GM12892 (cell line): ENCODE measurements at places on chromosomes 4 and X.
A peak's percentile ranks its signal among the peaks of the same experiment; 100 is the strongest.

GRCh38 chr4:56531149-56531770, 25.7 kb downstream of the ARL9 start:
- DNase-seq, result no peak

- no peak for DNase-seq
Observed at GRCh38 chr4:16043642-16044498, 40.0 kb downstream of the PROM1 start.

- DNase-seq, result no peak
Observed at GRCh38 chr4:6890358-6890757, 19.3 kb upstream of the TBC1D14 start.

DNA sequence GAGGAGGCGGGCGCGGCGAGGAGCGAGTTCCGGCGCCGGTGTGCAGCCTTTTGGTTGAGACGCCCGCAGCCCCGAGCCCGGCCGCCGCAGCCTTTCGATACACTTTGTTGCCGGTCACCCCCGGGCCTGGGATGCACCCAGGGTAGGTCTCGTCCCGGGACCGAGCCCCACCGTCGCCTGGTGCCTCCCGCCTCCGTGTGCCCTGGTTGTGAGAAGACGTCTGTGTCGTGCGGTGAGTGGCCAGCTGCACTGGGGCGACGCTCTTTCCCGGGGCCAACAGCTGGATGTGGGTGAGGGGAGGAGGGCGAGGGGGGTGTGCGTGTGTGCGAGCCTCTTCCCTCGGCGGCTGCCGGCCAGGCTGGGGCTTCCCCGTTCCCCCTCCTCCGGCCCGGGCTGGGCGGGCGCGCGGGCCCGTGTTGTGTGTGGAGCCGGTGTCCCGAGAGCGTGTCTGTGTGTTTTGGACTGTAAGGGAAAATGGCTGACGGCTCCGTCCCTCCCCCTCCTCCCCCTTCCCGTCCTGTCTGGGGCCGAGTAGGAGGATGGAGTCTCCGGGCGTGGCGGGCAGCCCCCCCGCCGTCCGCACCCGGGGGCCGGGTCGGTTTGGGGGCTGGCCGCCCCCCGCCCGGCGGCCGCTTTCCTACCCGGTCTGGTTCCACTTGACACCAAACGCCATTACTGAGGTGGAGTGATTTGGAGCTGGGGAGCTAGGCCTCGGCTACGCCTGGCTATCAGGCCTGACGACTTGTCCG, 807 bp downstream of the USP9X start:
- DNase-seq, result peak; percentile 27

- DNase-seq, result no peak
Observed at GRCh38 chr4:38870098-38870808, 2.6 kb downstream of the FAM114A1 start.

- no peak for DNase-seq
Observed at GRCh38 chr4:47485768-47486167, 693 bp downstream of the ATP10D start.

- no peak for DNase-seq
Observed at GRCh38 chr4:78214078-78214477, 157.0 kb downstream of the FRAS1 start.

DNA sequence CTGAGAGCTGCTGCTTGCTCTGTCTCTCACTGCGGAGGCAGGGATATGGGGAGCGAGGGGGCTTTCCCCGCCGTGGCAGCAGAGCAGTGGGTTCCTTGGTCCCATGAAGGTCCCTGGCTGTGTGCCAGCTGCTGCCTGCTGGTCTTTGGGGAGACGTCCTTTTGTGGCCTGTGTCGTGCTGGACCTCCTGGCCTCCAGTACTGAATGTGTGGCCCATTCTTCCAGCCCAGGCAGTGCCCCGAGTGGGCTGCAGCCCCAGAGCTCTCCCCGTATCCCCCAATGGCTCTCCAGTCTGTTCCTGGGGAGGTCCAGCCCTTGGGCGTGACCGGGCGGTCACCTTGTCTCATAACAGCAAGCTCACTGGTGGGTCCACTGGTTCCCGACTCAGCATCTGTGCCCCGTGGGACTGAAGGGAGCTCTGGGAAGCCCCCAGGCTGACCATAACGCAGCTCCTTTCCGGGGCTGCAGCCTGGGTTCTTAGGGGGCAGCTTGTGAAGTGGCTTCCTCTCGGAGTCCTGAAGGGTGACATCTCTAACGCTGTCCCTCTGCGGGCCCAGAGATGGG, 115.6 kb downstream of the SMIM20 start:
- DNase-seq, result no peak

DNA sequence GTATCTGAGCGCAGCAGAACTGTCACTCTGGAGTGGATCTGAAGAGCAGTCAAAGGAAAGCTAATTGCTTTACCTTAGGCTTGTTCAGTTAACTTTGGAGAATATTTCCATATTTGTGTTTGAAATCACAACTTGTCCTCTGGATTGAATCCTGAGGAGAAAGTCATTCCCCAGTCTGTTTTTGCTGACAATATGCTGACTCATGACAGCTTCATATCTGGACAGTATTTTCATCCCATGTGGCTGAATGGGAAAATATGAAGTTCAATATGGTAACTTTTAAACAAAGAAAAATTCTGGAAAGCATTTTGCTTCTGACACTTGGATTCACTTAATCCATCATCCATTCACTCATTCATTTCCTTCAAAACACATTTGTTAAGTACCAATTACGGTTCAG, 46.3 kb upstream of the MAGEC3 start:
- DNase-seq, result no peak

GRCh38 chrX:148611993-148612392, 111.6 kb downstream of the AFF2 start:
- DNase-seq, result no peak

DNA sequence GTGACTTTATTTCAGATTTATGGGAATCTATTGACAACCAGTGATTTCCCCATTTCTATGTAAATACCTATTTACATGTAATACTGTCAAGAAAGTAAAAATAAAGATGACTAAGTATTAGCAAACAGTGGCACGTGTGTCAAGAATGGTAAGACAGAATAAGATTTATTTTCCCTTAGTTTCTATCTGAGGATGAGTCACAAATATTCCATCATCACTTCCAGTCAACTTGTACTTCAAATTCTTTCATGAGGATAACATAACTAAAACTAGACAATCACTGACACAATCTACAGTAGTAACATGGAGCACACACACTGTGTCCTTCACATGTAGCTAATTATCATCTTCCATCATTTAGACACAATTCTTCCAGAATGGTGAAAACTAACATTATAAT, 625.3 kb upstream of the PCDH7 start:
- no peak for DNase-seq

GRCh38 chrX:75603833-75604232, 81.0 kb upstream of the ZDHHC15 start:
- DNase-seq, result peak; percentile 8

DNA sequence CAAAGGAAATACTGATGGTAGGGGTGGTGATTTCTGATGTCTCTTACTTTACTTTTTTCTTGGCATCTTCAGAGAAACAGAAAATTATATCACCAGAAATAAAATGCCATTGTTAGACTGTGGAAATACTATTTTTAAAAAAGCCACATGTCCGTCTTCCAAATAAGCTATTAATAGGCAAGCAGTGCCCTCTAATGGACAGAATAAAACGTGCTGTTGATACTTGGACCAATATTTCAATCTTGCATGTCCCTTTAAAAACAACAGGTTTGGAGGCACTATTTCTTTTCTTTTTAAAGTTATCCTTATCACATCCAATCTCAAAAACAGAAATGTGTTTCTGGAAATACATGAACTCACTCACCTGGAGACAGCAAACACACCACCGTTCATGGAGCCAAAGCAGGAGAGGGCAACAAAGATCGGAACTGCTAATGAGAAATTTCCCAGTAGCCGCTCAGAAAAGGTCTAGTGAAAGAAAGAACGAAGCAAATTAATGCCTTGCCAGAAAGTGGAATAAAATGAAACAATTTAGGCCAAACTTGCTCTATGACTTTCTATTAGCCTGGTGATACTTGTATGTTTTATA, 59.2 kb downstream of the SLC7A11 start:
- no peak for DNase-seq

GRCh38 chrX:20101934-20102581, 14.6 kb downstream of the MAP7D2 start:
- no peak for DNase-seq

DNA sequence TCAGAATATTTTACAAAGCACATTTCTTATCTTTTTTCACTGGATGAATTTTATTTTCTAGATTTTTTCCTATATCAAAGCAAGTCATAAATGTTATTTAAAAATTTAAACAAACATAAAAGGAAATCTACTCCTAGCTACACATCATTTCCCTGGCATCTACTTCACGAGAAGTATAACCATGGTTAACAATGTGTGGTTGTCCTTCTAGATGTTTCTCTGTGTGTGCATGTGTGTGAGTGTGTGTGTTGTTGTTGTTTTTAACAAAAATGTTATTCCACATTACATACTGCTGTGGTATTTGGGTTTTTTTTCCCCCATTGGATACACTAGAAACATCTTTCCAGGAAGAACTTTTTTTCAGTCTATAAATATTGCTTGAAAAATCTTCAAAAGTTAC, 103.1 kb downstream of the CHIC2 start:
- no peak for DNase-seq

- DNase-seq, result no peak
Observed at GRCh38 chr4:5041699-5042098, 9.6 kb upstream of the STK32B start.

GRCh38 chr4:36386691-36387090, 105.3 kb downstream of the DTHD1 start:
- no peak for DNase-seq

DNA sequence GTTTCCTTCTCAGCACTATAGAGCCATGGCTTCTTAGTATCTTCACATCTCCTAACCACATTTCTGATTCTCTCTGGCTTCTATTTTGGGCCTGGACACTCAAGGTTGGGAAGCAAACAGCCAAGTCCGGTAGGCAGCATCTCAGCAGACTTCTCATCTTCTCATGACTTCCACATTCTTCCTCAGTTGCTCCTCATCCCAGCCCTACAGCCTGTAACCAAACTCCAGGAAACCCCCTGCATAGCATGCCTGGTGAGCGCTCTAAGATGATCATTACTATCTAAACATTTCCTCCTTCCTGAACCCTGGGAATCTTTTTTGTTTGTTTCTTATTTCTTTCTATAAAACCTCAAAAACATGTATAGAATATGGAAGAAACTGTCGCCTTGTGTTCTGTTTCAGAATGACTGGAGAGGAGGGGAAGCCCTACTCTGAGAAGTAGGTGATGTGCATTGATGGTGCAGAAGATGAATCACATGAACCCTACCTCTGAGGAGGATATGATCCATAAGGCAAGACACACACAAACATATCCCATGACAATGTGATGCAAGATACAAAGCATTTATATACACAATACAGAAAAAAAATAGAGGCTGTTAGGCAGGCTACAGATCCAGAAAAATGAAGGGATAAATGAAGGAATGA, 219.8 kb upstream of the GYPA start:
- no peak for DNase-seq

DNA sequence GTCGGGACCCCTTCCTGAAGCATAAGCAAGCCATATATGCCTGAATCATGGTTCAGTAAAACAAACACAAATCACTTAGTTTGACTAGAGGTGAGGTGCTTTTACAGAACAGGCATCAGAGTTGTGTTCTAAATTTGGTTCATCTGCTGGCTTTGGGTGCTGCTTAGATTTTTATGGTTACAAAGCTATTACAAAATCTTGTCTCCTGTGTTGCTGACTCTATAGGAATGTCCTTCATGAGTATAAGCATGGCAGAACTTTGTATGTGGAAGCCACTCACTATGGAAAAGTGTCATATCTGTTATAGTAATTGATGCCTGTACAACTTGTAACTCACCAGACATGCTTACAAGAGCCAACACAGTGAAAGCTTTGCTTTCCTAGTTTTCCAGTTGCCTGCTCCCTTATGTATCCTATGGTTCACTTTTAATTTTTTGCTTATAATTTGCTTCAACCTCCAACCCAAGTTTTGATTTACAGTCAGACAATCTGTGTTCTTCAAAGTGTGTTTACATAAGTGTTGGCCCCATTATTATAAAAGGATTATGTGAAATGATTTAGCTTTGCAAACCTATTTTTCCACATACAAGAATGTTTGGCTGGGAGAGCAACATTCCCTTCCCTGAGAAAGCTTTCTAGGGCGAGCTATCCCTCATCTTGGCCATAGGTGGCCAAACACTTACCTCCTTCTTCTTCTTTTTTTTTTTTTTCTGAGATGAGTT, 30.0 kb upstream of the CYP2U1 start:
- DNase-seq, result no peak

DNA sequence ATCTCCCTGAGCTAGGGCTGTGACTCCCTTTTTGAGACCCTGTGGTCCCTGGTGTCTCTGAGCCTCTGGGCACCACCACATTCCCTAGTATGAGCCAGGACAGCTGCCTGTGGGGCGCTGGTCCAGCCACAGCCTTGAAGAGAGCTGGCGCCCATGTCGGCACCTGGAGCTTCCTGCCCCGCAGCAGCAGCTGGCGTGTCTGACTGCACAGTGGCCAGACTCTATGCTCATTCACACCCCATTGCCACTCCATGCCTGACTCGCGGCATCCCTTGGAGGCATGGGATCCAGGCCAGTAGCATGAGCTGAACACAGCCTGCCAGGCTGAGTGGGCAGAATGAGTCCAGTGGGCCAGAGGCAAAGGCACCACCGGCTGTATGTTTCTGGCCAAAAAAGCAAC, 8.3 kb upstream of the SPP1 start:
- no peak for DNase-seq

- DNase-seq, result no peak
Observed at GRCh38 chrX:134632355-134632754, 25.9 kb downstream of the PLAC1 start.

DNA sequence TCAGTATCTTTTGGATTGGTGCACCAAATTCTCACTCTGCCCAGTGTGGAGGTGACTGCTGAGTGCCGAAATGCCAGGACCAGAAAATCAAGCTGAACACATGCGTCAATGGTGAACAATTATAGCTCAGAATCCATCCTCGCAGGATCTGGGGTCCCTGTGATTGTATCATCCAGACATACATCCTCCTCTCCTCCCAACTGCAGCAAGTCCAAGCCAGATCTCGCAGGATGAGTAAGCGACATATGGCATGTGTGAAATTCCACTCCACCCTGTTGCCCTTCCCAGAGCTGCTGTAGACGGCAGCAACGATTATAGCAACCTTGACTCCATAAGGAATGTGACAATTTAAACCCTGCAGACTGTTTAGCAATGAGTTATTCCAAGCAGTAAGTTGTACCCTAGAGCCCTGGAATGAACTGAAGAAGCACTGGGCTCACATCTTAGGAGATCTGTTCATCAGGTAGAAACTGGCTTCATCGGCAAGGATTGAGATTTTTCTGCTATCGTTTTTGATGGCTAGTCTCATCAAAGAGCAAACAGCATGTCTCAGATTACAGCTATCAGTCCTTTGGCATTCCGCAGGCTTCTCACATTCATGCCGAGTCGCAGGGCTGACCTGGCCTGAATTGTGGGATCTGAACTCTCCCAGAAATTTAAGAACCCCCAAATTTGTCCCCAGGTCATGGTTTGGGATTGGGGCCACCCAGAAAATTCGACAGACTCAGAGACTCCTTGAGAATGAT, 35.5 kb upstream of the SORBS2 start:
- no peak for DNase-seq

- DNase-seq, result no peak
Observed at GRCh38 chr4:94995684-94996394, 238.1 kb downstream of the BMPR1B start.

DNA sequence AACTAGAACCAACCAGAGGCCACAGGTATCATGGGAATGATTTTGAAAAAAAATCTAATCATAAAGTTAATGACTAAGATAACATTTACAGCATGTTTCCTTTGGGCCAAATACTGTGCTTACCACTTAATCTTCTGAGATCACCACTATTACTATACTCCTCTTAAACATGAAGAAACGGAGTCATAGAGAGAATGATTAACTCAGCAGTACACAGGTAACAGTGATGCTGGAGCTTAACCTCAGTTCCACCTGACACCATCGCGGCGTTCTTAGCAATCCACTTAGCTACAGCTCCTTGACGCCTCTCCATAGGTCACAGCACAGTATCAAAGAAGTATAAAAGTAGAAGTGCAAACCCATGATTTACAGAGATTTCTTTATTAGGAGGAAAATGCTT, 592.6 kb upstream of the SLIT2 start:
- DNase-seq, result no peak
